Right cardiac atrium (tissue), 5 donors: ENCODE measurements at places on chromosomes 2 and 18.

DNA sequence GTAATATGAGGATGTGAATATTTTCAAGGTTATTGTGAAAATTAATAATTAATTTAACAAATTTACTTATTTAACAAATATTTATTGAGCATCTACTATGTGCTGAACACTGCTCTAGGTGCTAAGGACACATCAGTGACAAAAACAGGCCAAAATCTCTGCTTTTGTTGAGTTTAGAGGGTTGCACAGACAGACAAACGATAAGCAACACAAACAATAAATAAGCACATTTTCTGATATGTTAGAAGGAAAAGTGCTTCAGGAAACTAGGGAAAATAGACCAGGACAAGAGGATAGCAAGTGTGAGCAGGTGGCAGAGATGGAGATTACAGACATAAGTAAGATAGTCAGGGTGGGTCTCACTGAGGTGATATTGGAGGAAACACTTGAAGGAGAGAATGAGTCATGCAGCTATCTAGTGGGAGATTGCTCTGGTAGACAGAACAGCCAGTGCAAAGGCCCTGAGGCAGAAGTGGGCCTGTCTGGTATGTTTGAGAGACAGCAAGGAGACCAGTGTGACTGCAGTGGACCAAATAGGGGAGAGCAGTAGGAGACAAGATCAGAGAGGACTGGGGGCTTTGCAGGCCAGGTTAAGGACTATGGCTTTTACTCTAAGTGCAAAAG lies 38.3 kb downstream of the SFXN5 start:
- DNase-seq = no peak

- DNase-seq = no peak
Measured at GRCh38 chr2:9983401-9984216, 32.1 kb downstream of the GRHL1 start.

- DNase-seq = no peak
Measured at GRCh38 chr2:162343492-162343823, 474 bp upstream of the GCA start.

GRCh38 chr2:212669761-212670160 lies 131.2 kb upstream of the ERBB4 start:
- DNase-seq = no peak

DNA sequence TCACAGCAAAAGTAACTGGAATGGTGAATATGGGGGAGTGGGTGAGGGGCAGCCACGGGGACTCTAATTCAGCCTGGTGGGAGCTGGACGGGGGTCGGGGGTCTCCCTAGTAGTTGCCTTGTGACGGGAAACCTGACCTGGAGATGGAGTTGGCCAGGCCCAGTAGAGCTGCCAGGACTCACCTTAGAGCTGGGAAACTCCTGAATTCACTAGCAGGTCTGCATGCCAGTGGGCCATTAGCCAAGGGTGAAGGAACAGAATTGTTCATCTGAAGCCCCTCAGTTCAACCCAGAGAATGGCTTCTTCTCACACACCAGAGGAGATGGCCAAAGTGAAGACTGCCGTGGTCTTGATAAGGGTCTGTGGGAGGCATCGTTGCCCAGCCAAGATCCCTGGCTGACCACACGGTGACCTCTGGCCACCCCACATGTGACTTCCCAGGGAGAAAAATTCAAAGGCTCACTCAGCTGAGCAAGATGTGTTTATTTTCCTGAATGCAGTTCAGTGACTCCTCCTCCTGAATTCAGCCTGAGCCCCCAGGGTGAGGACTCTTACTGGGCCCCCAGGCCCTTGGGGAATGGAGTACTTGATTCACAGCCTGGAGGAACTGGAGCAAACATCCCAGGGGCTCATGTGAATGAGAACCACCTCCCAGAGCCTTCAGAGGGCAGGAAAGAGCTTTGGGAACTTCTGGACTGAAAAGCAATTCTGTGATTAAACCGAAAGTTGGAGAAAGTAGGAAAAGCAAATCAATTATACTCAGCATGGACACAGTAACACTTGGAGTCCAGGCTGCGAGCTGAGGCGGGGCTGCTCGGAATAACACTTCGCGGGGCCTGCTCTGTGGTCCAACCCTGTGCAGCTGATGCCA lies 25.2 kb downstream of the MOCOS start:
- peak; percentile 69 for DNase-seq

GRCh38 chr2:65276609-65277008 lies 49.0 kb downstream of the ACTR2 start:
- DNase-seq = no peak

DNA sequence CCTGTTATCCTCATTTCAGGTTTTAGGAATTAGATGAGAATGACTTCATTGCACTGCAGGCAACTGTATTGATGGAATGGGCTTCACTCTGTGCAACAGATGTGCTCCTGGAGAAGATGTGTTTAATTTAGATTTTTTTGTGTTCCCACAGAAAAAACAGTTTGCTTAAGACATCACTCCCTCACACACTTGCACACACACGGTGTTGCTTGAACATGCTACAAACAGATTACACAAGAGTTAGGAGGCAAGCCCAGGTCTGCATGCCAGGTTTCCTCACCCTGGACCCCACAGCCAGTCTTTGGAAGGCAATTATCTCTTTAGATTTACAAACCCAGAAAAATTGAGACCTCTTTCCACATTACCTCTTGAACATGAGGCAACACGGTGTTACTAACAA lies 93.7 kb upstream of the KLHL29 start:
- DNase-seq = no peak

DNA sequence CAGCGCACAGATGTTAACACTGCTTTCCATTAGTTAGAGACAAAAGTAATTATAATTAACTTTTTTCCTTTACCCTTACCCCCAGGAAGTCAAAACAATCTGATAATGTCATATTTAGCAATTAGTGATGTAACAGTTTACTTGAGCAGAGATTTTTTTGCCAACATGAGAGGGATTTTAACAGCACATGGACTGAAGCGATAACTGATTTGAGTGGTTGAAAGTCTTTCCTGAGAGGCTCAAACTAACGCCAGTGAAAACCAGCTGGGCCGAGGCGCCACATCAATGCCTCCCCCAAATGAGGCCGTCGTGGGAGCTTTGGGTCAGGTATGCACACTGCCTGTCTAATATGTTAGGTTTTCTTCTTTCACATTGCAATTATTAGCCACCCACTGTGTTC lies 469.9 kb upstream of the SMIM21 start:
- DNase-seq = no peak

- DNase-seq = no peak
Measured at GRCh38 chr2:43185146-43185545, 41.3 kb downstream of the ZFP36L2 start.

DNA sequence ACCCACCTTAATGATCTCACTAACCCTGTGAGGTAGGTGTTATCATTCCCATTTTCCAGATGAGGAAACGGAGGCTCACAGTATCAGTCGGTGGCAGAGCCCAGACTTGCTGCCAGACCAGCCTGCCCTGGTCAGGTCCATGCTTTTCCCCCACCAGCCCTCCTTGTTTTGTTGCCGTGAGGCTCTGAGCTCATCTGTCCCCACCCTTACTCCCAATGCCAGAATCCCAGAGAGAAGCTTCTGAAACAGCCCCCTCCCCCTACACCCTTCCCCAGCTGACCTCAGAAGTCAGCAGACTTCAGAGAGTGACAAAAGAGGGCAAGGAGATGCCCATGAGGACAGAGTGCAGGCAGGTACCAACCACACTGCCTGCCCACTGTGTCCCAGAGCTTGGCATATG lies 20.8 kb upstream of the TNS1 start:
- no peak for DNase-seq

DNA sequence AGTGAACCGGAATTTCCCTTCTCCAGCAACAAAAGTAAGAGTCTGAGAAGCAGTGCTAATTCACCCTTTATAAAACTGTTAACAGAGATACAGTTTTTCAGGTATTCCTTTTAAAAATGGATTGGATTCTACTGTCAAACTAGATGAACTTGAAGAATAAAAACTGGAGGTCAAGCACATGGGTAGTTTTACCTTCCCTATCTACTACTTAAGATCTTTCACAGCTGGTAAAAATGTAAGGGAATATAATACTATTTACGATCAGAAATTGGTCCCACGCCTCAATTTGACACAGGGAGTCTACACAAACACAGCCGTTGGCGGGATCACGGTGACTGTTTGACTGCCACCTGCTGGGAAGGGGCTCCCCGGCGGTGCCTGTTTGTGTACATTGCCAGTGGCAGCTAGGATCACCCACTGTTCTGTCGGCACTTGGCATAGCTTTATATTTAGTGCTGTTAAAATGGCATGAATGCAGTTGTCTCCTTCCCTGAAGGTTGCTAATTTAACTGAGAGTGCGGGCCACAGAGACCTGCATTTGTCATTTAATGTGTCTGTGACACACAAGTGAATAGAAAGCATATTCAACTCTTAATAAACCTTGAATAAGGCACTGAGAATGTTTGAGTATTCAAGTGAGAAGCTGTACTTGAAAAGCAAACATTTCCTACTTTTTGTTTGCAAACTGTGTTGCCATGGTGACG lies 59.5 kb downstream of the ABCG8 start:
- peak; percentile 64 for DNase-seq

DNA sequence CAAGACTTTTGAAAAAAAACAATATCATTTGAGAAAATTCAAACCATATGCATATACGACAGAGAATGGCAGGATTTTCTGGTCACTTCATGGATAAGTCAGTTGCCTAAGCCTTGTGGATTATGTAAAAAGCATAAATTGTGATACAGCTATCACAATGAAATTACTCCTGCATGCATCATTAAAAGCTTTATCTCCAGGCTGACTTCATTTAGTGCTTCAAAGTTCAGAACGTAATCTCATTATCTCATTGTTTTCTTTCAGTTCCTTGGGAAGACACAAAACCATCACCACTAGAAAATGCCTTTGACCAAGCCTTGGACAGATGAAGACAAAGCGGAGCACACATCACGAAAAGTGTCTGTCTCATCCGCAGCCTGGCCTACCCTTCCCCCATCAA lies 57.0 kb downstream of the L3MBTL4 start:
- no peak for DNase-seq

DNA sequence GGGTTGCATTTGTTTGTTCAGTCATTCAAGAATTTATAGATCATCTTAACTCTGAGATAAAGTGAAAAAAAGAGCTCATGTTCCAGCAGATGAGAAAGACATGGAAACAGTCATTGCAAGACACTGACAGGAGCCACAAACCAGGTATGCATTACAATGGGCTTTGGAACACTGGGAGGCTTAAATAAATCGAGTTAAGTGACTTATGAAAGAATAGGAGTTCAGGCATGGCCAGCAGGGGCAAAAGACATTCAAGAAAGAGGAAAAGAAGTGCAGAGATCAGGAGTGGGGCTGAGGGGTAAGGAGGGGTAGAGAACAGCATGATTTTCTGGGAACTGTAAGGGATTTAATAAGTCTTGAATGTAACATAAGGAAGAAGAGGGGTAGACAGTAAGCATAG lies 121.2 kb upstream of the EPC2 start:
- no peak for DNase-seq

DNA sequence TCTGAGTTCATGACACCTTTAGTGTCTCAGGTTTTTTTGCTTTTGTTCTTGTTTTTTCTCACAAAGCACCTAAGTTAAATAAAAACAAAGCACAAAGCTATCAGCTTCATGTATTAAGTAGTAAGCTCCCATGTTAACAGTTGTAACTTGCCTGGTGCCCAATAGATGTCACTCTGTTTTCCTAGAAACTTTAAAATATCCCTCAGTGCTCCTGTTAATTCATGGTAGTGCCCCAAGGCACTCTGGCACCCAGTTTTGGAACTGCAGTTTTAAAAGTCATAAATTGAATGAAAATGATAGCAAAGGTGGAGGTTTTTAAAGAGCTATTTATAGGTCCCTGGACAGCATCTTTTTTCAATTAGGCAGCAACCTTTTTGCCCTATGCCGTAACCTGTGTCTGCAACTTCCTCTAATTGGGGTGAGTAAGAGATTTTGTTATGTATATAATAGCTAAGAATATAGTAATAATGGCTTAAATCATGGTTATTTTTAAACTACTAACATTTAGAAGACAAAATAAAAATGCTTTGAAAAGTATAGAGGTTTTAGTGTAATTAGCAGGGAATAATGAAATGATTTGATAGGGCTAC lies 555.0 kb upstream of the TMEFF2 start:
- no peak for DNase-seq

DNA sequence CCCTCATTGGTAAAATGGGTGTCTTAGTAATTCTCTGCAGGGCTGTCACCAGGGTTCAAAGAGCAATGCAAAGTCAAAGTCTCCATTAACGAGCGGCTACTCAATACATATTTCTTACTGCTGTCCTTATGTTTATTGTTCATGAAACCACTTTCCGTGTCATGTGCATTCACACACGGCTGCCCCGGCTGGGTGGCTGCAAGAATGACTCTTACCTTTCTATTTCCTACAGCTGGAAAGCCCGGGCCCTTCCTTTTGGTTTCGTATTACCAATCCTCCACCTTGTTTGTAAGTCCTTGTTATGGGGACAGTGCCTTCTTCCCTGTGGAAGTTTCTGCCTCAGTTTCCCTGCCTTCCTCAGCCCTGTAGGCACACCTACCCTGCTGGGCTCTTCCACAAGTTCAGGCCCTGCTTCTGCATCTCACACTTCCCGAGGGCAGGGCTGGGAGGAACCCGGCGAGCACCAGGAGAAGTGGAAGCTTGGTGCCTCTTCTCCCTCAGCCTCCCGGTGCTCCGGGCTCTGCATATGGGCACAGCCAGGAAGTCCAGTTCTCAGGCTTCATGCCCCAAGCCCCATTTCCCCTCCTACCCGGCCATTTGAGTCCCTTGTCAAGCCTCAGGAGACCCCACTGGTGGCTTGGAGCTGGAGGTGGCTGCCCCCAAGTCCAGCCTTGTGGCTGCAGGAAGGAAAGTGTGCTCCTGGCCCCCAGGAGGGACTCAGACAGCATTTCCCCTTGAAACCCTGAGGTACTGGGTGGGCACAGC lies 18.7 kb upstream of the ACKR3 start:
- no peak for DNase-seq

DNA sequence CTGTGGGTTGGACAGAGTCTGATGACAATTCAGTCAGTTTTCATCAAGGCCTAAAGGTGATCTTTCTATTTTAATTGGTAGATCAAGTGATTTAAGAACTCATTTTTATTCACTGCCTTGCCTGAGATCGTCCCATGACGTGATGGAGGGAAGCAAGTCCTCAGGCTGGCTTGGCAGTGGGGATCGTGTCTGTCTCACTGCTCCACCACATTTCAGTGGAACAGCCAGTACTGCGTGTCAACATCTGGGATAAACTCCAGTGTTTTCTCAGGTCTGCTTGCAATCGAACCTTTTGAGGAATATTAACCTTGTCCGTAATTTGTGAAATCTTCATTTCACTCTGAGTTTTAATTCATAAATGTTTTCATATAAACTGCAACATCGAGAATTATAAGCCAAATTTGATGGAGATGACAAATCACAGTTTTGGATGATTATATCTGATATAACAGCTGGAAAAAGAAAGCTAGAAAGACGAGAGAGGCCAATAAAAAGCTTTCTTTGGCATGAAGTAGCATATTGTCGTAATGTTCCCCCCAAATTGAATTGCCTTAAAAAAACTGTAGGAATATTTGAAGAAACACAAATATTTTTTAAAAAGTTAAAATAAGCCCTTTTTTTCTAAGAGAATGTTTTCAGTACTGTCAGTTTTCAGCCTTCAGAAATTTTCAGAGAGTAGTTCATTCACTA lies 414.7 kb upstream of the SPRED2 start:
- DNase-seq = peak; percentile 78

- DNase-seq = no peak
Measured at GRCh38 chr2:218218268-218219185, 1.5 kb downstream of the ARPC2 start.
